ENCODE measurements at places on chromosomes 4 and X.

GRCh38 chr4:176988226-176988625 is 195.5 kb upstream of the VEGFC start:
- H3K4me3 ChIP-seq: no peak overlapping the region
- DNase-seq: no peak
- no peak overlapping the region for H3K27ac ChIP-seq
- H3K27me3 ChIP-seq: no peaks in the 10 kb centered on the region
- H3K36me3 ChIP-seq: no peaks in the 10 kb centered on the region

- H3K4me3 ChIP-seq: peak overlapping the region; percentile 97
- peaks cover 10% of the 10 kb centered on the region for H3K36me3 ChIP-seq
- peaks cover 8% of the 10 kb centered on the region for H3K4me1 ChIP-seq
- peaks cover 2% of the 10 kb centered on the region for H3K27me3 ChIP-seq
Measured at GRCh38 chrX:123964156-123964834, 2.8 kb downstream of the STAG2 start.

GRCh38 chrX:134239016-134239415 is 2.0 kb downstream of the CCDC160 start:
- DNase-seq: no peak
- peaks cover 24% of the 10 kb centered on the region for H3K4me1 ChIP-seq
- no peak overlapping the region for H3K4me3 ChIP-seq
- peaks cover 1% of the 10 kb centered on the region for H3K27me3 ChIP-seq

DNA sequence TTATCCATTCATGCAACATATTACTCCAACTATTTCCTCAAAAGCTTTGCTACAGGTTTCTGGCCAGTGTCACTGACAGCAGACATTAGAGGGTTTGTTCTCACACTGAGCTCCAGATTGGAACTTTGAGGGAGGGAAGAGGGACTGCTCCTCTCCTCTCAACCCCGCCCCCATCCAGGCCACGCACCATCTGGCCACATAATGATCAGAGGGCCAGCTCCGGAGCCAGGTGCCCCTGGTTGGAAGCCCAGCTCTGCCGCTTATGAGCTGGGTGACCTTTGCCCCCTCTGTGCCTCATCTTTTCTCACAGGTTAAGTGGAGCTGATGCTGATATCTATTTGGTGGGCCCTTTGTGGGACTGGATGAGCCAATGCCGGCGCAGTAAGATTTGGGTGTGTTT is 55.8 kb downstream of the C4orf50 start:
- no peaks in the 10 kb centered on the region for H3K4me1 ChIP-seq
- no peak overlapping the region for H3K4me3 ChIP-seq
- DNase-seq: no peak
- no peak overlapping the region for H3K27ac ChIP-seq

DNA sequence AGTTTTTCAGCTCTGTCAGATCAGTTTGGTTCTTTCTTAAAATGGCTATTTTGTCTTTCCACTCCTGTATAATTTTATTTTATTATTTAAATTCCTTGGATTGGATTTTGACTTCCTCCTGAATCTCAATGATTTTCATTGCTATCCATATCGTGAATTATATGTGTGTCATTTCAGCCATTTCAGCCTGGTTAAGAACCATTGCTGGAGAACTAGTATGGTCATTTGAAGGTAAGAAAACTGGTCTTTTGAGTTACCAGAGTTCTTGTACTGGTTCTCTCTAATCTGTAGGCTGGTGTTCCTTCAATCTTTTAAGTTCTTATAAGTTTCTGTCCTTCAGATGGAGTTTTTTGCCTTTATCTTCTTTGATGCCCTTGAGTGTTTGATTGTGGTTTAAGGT is 815.5 kb downstream of the KLHL13 start:
- H3K4me1 ChIP-seq: no peaks in the 10 kb centered on the region
- no peak for DNase-seq
- H3K27ac ChIP-seq: no peak overlapping the region
- H3K4me3 ChIP-seq: no peak overlapping the region

All from endothelial cell (in vitro differentiated cells).